ENCODE measurements at places on chromosomes 13 and 19. TPM values are rescaled to one million over a fixed set of nuclear protein-coding genes. Genes with fewer than 3 reads are reported as not detected.

DNA sequence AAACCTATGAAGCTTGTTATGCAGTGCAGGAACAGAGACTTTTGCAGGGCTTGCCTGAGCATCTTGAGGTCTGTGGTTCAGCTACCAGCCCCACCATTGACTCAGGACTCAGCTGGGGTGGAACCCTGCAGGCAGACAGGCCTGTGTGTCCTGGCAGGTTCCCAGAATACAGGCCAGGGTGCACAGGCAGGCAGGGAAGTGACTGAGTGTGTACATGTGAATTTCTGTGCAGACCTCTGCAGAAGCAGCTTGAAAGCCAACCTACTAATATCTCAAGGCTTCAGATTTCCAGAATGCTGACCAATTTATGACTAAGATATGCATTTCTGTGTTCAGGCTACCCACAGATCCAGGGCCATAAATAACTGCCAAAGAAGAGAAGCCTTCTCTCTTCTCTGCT lies 254.4 kb downstream of the DLEU7 start:
- no peaks in the 10 kb centered on the region for H3K36me3 ChIP-seq
- DNase-seq: no peak
- H3K27me3 ChIP-seq: no peaks in the 10 kb centered on the region
- no peak overlapping the region for H3K27ac ChIP-seq
- H3K4me1 ChIP-seq: no peaks in the 10 kb centered on the region
- no peak overlapping the region for H3K4me3 ChIP-seq

ITGBL1 gene
- total RNA-seq: 8.1 TPM

CYP2F1 gene
- not detected for total RNA-seq

ATP4A gene
- total RNA-seq: 890 TPM

SIGLEC11 gene
- total RNA-seq: 0.29 TPM

GRCh38 chr13:109160357-109160756 lies 530.9 kb downstream of the MYO16 start:
- no peak for DNase-seq
- no peak overlapping the region for H3K4me3 ChIP-seq
- H3K27ac ChIP-seq: no peak overlapping the region
- no peaks in the 10 kb centered on the region for H3K4me1 ChIP-seq
- no peaks in the 10 kb centered on the region for H3K36me3 ChIP-seq

DNA sequence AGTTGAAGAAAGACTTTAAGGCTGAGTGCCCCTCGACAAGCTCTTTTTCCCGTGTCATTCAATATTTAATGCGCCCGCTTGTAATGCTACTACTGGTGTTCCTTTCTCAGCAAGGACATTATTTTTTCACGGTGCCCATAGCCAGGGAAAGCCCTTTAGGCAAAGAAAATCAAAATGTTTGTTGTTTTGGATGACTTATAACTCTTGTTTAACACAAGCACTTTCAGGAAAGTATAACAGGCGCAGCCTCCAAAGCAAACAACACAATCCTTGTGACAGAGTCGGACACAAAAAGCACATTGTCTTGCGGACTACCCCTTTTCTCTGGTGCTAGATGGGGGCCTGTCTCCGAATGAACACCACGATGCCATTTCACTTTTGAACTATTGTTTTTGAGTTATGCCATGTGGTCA lies 12.4 kb downstream of the ZIC5 start:
- peaks cover 52% of the 10 kb centered on the region for H3K27me3 ChIP-seq
- no peak overlapping the region for H3K4me3 ChIP-seq
- DNase-seq: no peak
- H3K36me3 ChIP-seq: no peaks in the 10 kb centered on the region
- H3K4me1 ChIP-seq: peaks cover 44% of the 10 kb centered on the region
- H3K27ac ChIP-seq: no peak overlapping the region

DNA sequence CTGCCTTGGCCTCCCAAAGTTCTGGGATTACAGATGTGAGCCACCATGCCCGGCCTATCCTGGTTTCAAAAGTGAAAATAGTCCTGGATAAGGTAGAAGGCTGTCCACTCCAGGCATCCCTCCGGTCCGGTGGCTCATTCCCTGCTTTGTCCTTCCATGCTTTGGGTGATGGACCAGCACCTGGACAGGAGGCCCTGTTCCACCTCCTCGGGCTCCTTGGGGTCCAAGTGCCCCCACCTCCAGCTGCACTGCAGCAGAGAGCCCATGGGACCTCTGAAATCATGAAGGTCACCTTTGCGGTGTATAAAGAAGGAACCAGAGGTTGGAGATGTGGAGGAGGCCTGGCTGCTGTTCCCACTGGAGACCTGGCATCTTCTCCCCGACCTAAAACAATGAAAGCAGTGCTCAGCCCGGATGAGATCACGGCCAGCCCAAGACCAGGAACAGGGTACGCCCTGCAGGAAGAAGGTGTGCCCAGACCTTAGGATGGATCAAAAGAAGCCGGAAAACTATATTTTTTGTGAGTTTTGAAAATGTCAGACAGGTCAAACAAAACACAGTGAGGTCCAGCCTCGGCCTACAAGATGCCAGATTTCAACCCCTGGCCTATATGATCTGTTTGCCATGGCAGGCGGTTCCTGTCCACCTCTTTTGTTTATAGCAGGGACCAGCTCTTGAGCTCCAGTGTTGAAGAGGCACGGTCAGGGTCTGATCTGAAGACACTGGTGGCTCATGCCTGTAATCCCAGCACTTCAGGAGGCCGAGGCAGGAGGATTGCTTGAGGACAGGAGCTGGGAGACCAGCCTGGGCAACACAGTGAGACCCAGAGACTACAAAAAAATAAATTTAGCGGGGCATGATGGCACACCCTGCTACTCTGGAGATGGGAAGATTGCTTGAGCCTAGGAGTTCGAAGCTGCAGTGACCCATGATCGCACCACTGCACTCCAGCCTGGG lies 5.8 kb downstream of the LSR start:
- peaks cover 48% of the 10 kb centered on the region for H3K36me3 ChIP-seq
- no peak overlapping the region for H3K4me3 ChIP-seq
- no peak for DNase-seq
- peaks cover 20% of the 10 kb centered on the region for H3K4me1 ChIP-seq

GRCh38 chr13:34971473-34971872 lies 29.4 kb downstream of the NBEA start:
- no peaks in the 10 kb centered on the region for H3K36me3 ChIP-seq
- H3K27ac ChIP-seq: no peak overlapping the region
- no peak for DNase-seq
- no peaks in the 10 kb centered on the region for H3K27me3 ChIP-seq
- no peaks in the 10 kb centered on the region for H3K4me1 ChIP-seq

CYP4F2 gene
- total RNA-seq: not detected

DNA sequence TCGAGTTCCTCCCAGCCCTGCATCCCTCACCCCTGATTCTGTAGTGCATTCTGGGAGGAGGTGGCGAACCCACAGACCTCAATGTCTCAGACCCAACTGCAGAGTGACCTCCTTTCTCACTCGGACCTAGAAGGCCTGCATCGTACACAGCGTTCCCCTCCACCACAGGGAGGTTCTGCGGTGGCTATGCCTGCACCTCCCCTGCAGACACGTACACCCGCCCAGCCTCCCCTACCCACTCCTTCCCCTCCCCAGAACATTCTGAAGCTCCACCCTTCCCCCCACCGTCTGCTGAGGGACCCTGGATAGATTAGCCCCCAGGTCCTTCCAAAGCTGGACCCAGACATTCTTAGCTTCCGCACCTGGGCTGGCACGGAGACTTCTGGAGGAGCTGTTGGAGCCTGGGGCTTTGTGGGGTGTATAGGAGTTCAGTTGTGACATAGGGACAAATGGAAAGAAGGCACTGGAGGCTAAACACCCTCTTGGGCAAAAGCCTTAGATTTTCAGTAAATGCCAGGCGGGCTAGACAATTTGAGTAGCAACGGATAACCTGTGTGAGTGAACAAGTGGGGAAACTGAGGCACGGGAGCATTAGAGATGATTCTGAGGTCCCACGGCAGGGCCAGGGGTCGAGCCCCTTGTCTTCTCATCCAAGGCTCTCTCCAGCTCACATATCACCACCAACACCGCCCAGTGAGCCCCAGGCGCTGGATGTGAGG lies 420 bp upstream of the FSD1 start:
- peak overlapping the region; percentile 44 for H3K4me3 ChIP-seq
- no peak overlapping the region for H3K27ac ChIP-seq
- peaks cover 10% of the 10 kb centered on the region for H3K4me1 ChIP-seq
- no peaks in the 10 kb centered on the region for H3K36me3 ChIP-seq
- DNase-seq: no peak
- peaks cover 50% of the 10 kb centered on the region for H3K27me3 ChIP-seq

GRCh38 chr19:1491114-1491848 lies at the start of gene REEP6:
REEP6 (plus strand) TSS chr19:1491181; CDS start chr19:1491270, 89 bp downstream.
- peak within 1 kb of the TSS; percentile 55 for H3K4me3 ChIP-seq
- no peaks in the 10 kb centered on the region for H3K36me3 ChIP-seq
- no peaks in the 10 kb centered on the region for H3K27me3 ChIP-seq
- peak within 1 kb of the TSS; percentile 74 for H3K27ac ChIP-seq
- no peak for DNase-seq

DNA sequence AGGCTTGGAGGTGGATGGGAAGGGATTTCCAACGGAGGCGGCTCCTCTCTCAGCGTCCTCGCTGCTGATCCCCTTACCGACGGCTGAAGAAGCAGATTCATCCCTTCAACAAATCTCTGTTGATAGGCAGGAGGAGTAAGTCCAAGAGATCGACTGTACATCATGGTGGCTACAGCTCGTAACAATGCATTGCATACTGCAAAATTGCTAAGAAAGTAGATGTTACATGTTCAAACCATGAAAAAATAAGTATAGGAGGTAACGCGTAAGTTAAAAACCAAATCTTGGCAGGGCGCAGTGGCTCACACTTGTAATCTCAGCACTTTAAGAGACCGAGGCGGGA lies 468 bp upstream of the SLC39A3 start:
- no peak overlapping the region for H3K27ac ChIP-seq
- H3K4me3 ChIP-seq: no peak overlapping the region
- peaks cover 12% of the 10 kb centered on the region for H3K36me3 ChIP-seq
- H3K27me3 ChIP-seq: no peaks in the 10 kb centered on the region
- H3K4me1 ChIP-seq: peaks cover 21% of the 10 kb centered on the region

GRCh38 chr13:75103976-75104375 lies 378.0 kb downstream of the TBC1D4 start:
- H3K36me3 ChIP-seq: no peaks in the 10 kb centered on the region
- no peak overlapping the region for H3K4me3 ChIP-seq
- H3K4me1 ChIP-seq: no peaks in the 10 kb centered on the region
- no peaks in the 10 kb centered on the region for H3K27me3 ChIP-seq
- no peak for DNase-seq

ZNF100 gene
- 5.5 TPM for total RNA-seq

GRCh38 chr19:51664997-51665396 lies 18.4 kb upstream of the SIGLEC14 start:
- H3K27ac ChIP-seq: no peak overlapping the region
- H3K4me1 ChIP-seq: no peaks in the 10 kb centered on the region
- H3K4me3 ChIP-seq: no peak overlapping the region
- peaks cover 50% of the 10 kb centered on the region for H3K27me3 ChIP-seq

LPAR6 gene
- total RNA-seq: 62.6 TPM

DNA sequence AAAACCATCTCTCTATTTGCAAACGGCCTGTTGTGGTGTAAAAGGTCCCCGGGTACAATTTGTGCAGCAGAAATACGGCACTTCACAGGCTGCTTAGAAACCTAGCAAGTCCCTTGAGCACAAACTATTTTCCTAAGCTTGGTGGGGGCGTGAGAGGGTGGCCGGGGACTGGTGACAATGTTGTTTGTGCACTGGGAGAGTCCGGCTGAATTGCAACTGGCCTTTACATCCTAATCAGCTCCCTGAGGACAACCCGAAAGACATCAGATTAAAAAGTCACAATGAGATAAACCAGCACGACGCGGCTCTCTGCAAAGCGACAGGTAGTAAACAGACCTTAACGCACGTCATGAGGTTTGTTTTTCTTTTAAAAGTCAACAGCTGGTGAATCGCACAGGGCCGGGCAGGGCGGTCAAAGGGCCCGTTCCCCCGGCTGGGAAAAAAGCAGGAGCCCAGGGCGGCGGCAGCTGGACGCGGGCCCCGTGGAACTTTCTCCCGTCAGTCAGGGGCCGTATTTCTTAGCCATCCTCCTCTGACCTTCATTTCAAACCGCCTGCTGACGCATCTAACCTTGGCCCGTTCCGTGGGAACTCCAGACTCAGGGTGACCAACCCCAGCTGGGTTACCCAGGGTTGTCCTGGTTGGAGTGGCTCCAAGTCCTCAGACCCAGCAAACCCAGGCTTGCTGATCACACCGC lies 112.3 kb downstream of the GADD45B start:
- no peaks in the 10 kb centered on the region for H3K36me3 ChIP-seq
- H3K27me3 ChIP-seq: no peaks in the 10 kb centered on the region
- H3K4me3 ChIP-seq: no peak overlapping the region

STOML3 gene
- total RNA-seq: not detected

DNA sequence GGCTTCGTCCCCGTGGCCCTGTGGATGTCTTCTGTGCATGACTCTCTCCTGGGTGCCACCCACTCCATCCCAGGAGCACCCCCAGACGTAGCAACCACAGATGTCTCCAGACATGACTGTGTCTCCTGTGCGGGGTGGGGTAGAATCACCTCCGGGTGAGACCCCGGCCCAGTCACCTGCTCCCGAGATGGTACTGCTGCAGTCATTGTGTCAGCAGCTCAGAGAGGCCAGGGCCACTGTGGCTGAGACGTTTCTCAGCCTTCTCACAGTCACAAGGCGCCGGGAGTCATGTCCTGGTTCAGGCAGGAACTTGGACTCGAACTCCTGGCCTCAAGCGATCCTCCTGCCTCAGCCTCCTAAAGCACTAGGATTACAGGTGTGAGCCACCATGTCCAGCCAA lies 16.6 kb downstream of the NCLN start:
- no peak overlapping the region for H3K27ac ChIP-seq
- H3K27me3 ChIP-seq: no peaks in the 10 kb centered on the region
- H3K4me1 ChIP-seq: no peaks in the 10 kb centered on the region
- DNase-seq: no peak

GRCh38 chr19:34436716-34437115 lies 8.5 kb downstream of the UBA2 start:
- no peak overlapping the region for H3K27ac ChIP-seq
- H3K4me3 ChIP-seq: no peak overlapping the region
- peaks cover 91% of the 10 kb centered on the region for H3K36me3 ChIP-seq
- H3K27me3 ChIP-seq: no peaks in the 10 kb centered on the region

DNA sequence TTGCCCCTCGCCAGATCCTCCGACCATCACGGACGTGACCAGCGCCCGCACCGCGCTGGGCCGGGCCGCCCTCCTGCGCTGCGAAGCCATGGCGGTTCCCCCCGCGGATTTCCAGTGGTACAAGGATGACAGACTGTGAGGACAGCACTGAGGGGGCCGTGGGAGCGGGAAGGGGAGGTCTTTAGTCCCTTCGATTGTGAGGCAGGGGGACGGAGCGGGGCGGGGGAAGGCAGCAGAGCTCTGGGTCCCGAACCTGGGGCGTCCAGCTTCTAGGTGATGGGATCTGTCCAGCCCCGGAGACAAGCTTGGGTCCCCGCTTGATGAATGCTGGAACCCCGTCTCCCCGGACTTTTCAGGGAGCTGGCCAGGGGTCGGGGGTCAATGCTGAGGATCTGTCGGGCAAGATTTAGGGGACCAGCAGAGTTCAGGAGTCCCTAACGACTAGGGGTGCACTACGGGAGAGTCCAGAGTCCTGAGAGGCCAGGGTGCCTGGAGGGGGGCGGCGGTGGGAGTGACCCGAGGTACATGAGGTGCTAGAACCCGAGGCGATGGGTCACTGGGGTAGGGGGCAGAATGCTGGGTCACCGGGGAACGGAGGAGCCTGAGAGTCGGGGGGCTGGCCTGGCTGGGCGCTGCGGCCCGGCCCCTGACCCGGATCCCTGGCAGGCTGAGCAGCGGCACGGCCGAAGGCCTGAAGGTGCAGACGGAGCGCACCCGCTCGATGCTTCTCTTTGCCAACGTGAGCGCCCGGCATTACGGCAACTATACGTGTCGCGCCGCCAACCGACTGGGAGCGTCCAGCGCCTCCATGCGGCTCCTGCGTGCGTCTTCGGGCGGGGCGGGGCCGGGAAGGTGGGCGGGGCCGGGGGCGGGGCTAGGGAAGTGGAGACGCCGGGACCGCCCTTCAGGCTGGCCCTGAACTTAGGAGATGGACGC lies 14.6 kb downstream of the VSIG10L start:
- peaks cover 8% of the 10 kb centered on the region for H3K36me3 ChIP-seq
- H3K27me3 ChIP-seq: peaks cover 94% of the 10 kb centered on the region
- no peak overlapping the region for H3K4me3 ChIP-seq
- H3K4me1 ChIP-seq: peaks cover 15% of the 10 kb centered on the region
- peak; percentile 28 for DNase-seq

CBLC gene
- total RNA-seq: 57.2 TPM

Data from stomach (tissue), 19 donors.